Stimulated activated CD8-positive, alpha-beta memory T cell treated with anti-CD3 and anti-CD28 coated beads, Interleukin-15, amount 100 ng/mL, for 1 hour (primary cell): ENCODE measurements at places on chromosomes 4 and X.

GRCh38 chrX:2828959-2829411 is 255 bp downstream of the GYG2 start:
- DNase-seq, result no peak

- no peak for DNase-seq
These were observed 108.5 kb downstream of the ZNF674 start for GRCh38 chrX:46436744-46437143.

DNA sequence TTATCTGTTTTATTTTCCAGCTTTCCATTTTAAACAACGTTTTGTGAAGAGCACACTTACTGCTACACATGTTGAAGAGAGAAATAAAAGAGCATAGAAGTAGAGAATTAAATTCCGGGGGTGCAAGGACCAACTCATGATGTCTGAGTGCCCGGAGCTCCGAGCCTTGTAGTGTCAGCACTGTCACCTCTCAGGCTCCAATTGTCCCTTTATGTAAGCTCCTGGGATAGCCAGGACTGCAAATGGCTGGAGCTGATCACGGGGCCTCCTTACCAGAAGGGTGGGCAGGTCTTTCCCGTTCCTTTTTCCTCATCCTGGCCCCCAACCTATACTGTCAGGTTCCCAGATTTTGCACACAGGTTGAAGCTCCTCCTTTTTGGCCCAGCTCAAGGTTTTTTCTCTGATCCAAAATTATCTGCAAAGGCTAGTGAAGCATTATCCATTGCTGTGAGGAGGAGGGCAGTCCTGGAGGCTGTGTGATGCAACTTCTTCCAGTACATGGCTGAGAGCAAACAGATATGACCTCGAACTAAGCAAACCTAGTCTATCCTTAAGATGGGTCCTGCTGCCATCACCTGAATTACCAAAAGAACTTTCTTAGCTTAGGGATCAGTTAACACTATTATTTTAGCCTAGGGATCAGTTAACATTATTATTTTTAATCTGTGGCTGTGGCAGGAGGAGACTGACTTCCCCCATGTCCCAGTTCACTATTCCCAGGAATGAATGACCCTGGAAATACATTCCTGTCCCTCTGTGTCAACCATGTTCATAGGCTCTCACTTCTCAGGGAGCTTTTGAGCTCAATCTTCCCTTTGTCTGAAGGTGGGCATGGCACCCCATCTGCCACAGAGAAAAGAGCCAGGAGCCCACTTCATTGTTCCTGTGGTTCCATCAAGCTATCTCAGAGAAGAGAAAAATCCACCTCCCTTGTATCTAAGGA is at the start of gene FGG:
TSS of gene FGG (minus strand) at position 185 of the 943 bp plus-strand sequence. CDS start at position 138, 47 bp downstream.
- no peak for DNase-seq

DNA sequence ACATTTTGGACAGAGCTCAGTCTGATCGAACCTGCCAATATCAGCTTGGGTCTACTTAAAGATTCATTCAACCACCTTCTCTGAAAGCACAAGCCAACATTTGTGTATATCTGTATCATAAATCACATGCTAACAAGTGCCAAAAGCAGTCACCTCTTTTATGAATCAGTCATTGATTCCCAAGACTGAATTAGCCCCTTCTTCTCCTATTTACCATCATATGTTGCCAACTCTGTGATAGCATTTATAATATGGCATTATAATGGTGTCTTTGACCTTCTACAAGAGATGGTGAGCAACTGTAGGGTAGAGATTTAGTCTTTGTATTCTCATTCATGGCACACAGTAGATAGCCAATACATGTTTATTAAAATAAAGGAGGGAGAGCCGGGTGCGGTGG is 61.4 kb downstream of the DDX53 start:
- DNase-seq, result no peak

- DNase-seq, result peak; percentile 27
These were observed 2.3 kb downstream of the MAML3 start for GRCh38 chr4:140151699-140152012.
